Cardiac atrium fibroblast (primary cell): ENCODE measurements at places on chromosomes 12 and 14. TPM values are rescaled to one million over a fixed set of nuclear protein-coding genes. Genes with fewer than 3 reads are reported as not detected.

PLEKHD1 gene
- total RNA-seq: not detected in 2 replicates

KRT85 gene
- not detected in 2 replicates for total RNA-seq

DNAJC22 gene
- 0.72 and 1.5 TPM in 2 replicates for total RNA-seq

REC8 gene
- total RNA-seq: 2.9 TPM in 1 of 2 replicates, not detected in the other

RNASE2 gene
- total RNA-seq: not detected in 2 replicates

PRB2 gene
- not detected in 2 replicates for total RNA-seq

CELA1 gene
- not detected in 2 replicates for total RNA-seq

PRR4 gene
- not detected in 2 replicates for total RNA-seq

HOXC11 gene
- not detected in 2 replicates for total RNA-seq

AP4S1 gene
- 6.9 and 7.6 TPM in 2 replicates for total RNA-seq

SLC8A3 gene
- total RNA-seq: under 0.01 and 0.18 TPM in 2 replicates

SIX6 gene
- not detected in 2 replicates for total RNA-seq

SSPN gene
- total RNA-seq: 0.97 and 2.9 TPM in 2 replicates

B3GNT4 gene
- 1.9 and 2.5 TPM in 2 replicates for total RNA-seq

GPD1 gene
- not detected in 2 replicates for total RNA-seq

LALBA gene
- total RNA-seq: not detected in 2 replicates

ASB2 gene
- not detected in 2 replicates for total RNA-seq

SLC22A17 gene
- 10.4 and 21.7 TPM in 2 replicates for total RNA-seq

LAG3 gene
- total RNA-seq: 0.16 TPM in 1 of 2 replicates, not detected in the other

TBK1 gene
- total RNA-seq: 11.3 and 13.2 TPM in 2 replicates

GLS2 gene
- not detected in 2 replicates for total RNA-seq

SLC17A8 gene
- not detected in 2 replicates for total RNA-seq

KRT72 gene
- total RNA-seq: not detected in 2 replicates

TMEM229B gene
- 3.6 TPM in 1 of 2 replicates, not detected in the other for total RNA-seq

NEUROD4 gene
- total RNA-seq: not detected in 2 replicates

COQ6 gene
- 12.6 and 13.9 TPM in 2 replicates for total RNA-seq

C1S gene
- 143 and 352 TPM in 2 replicates for total RNA-seq

NTS gene
- not detected in 2 replicates for total RNA-seq

TAS2R8 gene
- total RNA-seq: not detected in 2 replicates

LRP1-AS gene
- not detected in 2 replicates for total RNA-seq

RND1 gene
- total RNA-seq: 0.18 TPM in 1 of 2 replicates, not detected in the other

OVCH1 gene
- 0.32 and 2.3 TPM in 2 replicates for total RNA-seq

COCH gene
- total RNA-seq: 0.32 and 1.3 TPM in 2 replicates

TAS2R30 gene
- total RNA-seq: 0.49 and 1.3 TPM in 2 replicates

GPRC5D gene
- total RNA-seq: not detected in 2 replicates

CS gene
- 71.7 and 119 TPM in 2 replicates for total RNA-seq

ZFYVE1 gene
- total RNA-seq: 16.6 and 18.5 TPM in 2 replicates

FLVCR2 gene
- total RNA-seq: 3.8 and 5.0 TPM in 2 replicates

NINJ2 gene
- 0.49 TPM in 1 of 2 replicates, not detected in the other for total RNA-seq

NOVA1 gene
- total RNA-seq: 2.9 and 4.7 TPM in 2 replicates

MYF5 gene
- not detected in 2 replicates for total RNA-seq

KRT78 gene
- not detected in 2 replicates for total RNA-seq

SERPINA3 gene
- 324 and 530 TPM in 2 replicates for total RNA-seq

RPS6KA5 gene
- total RNA-seq: 1.1 and 1.8 TPM in 2 replicates

KSR2 gene
- total RNA-seq: not detected in 2 replicates

IL23A gene
- total RNA-seq: 1.6 TPM in 1 of 2 replicates, not detected in the other

KLRF2 gene
- not detected in 2 replicates for total RNA-seq

LBHD2 gene
- total RNA-seq: not detected in 2 replicates
